Progenitor cell of endocrine pancreas (in vitro differentiated cells): ENCODE measurements at places on chromosomes 5 and 9. TPM values are rescaled to one million over a fixed set of nuclear protein-coding genes. Genes with fewer than 3 reads are reported as not detected.

Gene IFNE
- total RNA-seq, result 2.5 and 3.6 TPM in 2 replicates

GRCh38 chr5:153504726-153505125 is 14.3 kb downstream of the GRIA1 start:
- no peak for DNase-seq

DNA sequence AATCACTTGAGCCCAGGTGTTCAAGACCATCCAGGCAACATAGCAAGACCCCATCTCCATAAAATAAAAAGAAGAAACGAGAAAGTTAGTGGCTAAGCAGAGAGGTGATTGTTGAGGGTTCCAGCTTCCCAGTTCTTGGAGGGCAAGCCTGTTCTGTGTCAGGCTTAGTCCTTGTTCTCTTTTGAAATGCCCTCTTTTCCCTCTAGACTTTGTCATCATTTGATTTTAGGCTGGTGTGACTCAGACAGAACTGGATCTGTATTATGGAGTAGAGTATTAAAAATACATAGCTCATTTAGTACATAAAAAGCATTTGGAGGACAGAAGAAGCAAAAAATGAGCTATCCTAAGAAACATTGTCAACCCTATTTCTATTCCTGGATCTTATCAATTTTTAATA is 159.4 kb downstream of the CD180 start:
- no peak for DNase-seq

DNA sequence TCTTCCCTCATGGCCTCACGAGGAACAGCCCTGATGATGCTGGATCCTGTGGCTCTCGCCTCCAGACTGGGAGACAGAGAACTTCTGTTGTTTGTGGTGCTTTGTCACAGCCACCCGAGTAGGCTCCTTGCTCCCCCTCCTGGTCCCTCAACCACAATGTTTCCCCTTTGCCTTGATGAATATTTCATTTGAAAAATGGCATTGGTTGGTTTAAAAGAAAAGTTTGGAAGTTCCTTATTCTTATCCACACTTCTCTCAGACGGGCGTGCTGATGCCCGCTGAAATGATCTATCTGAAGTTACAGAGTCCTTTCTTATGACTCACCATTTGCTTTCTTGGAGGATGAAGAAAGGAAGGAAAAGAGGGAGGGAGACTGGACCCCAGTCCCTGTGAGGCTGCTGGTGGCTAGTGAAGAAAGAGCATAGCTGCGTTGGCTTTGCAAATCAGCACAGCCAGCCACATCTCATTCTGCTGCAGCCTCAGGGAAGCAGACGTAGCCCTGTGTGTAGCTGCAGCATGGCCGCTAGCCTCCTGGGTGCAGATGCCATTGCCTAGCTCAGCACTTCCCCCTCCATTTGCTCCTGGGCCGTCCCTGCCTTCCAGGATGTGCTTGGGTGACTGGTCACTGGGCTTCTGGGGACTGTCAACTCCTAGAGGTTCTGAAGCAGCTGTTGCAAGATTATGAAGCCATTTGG is 185.9 kb downstream of the ERCC6L2 start:
- DNase-seq, result no peak

- DNase-seq, result no peak
Measured at GRCh38 chr9:81080900-81081299, 608.4 kb downstream of the TLE1 start.

DNA sequence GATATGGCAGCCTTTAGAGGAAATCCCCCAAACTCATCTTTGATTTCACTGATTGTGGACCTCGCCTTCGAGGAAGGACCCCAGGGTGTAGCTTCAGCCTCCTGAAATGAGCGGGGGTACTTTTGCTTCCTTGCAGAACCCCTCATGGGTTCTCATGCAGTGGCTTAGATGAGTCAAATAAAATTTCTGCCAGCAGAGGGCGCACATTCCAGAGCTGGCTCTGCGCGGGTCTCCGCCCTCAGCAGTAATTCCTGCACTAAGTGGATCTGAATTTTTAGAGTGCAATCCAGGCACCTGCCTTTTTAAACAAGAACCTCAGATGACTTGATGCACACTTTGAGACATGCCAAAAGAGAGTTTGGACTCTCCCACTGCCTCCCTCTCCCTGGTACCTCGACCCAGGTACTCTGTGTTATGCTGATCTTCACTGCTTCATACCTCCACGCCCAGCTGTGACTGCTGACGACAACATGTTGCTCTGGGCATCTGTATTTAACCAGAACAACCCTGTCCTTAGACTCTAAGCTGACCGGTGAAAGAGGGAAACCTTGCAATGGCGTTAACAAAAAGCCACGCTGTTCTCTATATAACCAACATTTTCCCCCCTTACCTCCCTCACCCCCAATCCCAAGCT is 7.3 kb downstream of the EGFLAM start:
- DNase-seq, result peak; percentile 78

Gene TAF11L5
- not detected in 2 replicates for total RNA-seq

Gene BNC2
- total RNA-seq, result 1.0 and 1.6 TPM in 2 replicates

Gene MEF2C
- total RNA-seq, result 1.9 and 2.6 TPM in 2 replicates

Gene CANX
- total RNA-seq, result 571 and 574 TPM in 2 replicates

DNA sequence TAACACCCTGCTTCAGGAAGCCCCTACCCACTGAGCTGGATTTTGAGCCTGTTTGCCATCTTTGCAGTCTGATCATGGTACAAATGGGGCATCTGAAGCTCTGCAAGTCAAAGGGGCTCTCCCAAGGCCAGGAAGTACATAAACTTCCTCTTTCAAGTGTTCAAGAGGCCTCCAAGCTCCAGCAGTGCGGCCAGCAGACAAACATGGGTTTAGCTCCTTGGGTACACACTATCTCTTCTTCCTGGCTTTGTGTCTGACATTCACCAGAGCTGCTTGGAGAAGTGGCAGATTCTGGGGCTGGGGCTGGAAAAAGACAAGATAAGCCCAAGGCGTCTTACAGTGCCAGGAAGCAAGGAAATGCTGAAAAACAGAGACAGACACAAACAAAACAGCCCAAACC is 34.1 kb downstream of the LAMC3 start:
- DNase-seq, result no peak

DNA sequence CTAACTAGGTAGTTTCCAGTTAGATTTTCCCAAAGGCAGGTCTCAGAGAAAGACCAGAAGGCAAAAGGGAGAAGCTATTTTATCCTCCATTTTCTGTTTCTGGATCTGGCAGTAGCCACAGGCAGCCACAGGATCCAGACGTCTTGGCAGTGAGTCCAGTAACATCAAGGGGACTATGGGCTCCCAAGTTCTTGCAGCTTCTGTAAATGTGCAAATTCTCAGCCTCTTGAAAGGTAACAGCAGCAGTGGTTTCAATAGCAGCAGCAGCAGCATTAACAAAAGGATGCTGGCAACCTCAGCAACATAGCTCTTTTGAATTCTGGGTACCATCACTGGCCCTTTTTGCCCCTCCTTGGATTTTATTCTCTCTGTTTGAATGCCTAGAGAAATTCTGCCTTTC is 27.1 kb upstream of the IL33 start:
- no peak for DNase-seq

GRCh38 chr9:101376111-101376848 is 8.5 kb downstream of the BAAT start:
- DNase-seq, result no peak

DNA sequence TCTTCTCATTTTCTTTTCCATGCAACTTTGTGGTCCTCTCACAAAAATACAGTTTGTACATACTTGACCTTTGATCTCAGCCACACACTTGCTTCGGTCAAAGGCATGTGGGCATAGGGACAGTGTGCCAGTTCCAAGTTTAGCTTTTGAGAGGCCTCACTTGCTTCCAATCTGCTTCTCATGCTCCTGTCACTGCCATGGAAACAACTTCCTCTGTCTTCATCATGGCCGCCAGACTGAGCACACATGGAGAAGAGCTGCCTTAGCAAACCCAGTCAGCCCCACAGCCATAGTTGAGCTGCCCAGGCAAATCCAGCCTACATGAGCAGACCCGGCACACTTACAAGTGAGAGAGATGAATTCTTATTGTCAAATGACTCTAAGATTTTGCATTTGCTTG is 138.2 kb upstream of the TUSC1 start:
- no peak for DNase-seq

DNA sequence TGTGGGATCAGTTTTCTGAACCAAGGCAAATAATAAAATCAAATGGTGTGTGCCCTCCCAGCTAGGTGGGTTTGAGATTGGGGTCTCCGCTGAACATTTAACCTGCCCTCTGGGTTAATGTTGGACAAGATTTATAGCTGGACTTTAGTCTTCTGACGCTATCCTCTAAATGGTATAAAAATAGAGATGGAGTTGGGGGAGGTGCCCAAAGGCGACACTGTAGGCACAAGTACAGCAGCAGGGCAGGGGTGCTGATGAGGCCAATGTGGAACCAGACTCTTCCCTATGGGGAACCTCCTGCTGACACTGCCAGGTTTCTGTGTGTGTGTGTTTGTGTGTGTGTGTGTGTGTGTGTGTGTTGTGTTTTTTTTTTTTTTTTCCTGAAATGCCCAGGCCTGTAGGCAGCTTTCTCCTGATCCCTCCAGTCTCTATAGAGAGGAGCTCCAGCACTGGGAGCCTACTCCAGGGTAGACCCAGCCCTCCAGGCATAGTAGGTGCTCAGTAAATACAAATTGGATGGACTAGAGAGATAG is 37.9 kb downstream of the PCDH1 start:
- DNase-seq, result no peak

GRCh38 chr5:102818345-102818744 is 63.2 kb downstream of the PAM start:
- DNase-seq, result no peak

GRCh38 chr5:166992874-166993722 is 1298.3 kb upstream of the WWC1 start:
- DNase-seq, result no peak

DNA sequence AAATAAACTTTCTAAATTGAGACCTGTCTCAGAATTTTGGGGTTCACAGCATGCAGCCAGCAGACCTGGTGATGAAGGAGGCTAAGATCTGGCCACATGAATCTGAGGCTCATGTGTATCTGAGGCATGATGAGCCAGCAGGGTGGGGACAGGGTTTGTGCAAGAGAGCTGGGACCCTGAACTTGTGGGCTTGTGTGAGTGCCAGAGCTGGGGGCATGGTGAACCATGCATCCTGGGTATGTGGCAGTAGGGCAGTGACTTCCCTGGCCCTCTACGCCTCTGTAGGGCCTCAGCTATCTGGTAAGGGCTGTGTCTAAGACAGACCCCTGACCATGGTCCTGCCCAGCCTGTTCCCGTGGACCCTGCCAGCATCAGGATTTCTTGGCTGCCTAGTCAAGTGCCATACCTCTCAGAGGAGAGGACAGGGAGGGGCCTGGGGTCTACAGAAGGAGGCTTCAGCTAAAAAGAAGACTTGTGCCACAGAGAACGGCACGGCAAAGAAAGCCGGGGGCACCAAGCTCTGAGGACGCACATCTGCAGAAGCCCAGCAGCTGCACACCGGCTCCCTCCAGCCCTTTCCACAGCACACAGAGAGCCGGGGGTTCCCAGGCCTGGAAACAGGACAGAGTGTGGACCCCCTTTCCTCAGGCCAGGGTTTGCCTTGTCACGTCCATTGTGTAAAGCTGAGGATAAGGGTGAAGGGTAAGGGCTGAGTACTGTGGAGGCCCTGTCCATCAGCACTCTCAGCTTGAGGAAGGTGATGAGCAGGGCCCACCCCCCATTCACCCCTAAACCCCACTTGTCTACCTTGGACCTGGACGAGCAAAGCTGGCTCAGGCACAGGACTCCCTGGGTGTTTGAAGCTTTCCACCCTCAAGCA is 130.1 kb downstream of the MRPL36 start:
- DNase-seq, result no peak

DNA sequence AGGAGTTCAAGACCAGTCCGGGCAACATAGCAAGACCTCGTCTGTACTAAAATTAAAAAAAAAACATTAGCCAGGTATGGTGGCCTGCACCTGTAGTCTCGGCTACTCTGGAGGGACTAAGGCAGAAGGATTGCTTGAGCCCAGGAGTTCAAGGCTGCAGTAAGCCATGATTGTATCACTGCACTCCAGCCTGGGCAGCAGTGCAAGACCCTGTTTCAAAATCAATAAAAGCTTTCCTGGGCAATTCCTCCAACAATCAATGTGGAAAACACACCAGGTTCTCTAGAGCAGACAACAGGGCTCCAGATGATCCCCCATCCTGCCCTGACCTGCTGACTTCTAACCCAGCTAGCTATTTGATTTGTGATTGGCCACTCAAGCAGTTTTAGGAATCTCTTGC is 1.2 kb downstream of the AK8 start:
- no peak for DNase-seq

- DNase-seq, result no peak
Measured at GRCh38 chr9:127084076-127085039, 38.1 kb downstream of the ANGPTL2 start.

DNA sequence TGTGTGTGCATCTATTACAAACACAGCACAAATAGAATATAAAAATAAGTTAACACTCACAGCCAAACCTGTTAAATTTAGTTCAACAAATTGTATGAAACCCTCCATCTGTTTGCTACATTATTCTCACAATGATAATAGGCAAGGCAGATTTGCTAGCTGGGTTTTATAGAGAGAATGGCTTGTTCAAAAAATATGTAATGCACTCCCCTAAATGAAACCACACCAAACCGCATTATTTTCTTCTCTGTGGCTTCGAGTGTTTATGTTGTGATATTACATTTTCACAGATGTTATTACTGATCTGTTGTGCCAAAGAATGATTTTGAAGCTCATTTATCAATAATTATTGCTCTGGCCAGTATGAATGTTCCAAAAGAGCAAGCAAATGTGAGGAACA is 92.9 kb downstream of the SPATA31D1 start:
- no peak for DNase-seq

GRCh38 chr9:79858508-79858907 is 286.7 kb downstream of the TLE4 start:
- no peak for DNase-seq

GRCh38 chr5:131899686-131900085 is 45.8 kb downstream of the MEIKIN start:
- no peak for DNase-seq

Gene WDR38
- total RNA-seq, result not detected in 2 replicates

Gene PCDHA2
- total RNA-seq, result 5.6 and 5.9 TPM in 2 replicates

DNA sequence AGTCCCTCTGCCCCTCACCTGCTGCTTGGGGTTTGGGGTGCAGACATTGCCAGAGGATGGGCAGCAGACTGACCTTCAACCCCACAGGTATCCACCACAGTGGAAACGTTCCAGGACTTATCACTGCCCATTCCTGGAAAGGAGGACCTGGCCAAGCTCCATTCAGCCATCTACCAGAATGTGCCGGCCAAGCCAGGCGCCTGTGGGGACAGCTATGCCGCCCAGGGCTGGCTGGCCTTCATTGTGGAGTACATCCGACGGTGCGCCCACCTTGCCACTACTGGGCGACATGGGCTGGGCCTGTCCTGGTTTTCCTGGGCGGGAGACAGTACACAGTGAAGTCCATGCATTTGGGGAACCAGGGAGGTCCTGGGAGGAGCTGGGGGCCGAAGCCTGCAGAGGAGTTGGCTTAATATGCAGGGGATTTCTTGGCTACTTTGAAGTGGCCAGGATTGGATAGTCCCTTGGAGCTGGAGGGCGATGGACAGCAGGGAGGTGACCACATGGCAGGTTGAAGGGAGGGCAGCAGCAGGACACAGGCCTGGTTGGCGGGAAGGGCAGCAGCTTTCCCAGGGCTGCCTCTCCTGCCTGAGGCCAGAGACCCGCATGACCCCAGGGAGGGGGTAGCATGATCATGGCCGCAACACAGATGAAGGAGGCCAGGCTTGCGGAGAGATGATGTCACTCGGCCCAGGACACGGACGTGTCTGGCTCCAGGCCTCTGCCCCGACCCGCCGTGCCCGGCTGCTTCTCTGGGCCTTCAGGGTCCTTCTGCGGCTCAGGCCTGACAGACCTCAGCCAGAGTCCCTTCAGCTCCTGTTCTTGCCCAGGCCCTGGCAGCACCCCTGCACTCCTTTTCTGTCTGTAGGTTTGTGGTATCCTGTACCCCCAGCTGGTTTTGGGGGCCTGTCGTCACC is 34.6 kb downstream of the USP20 start:
- DNase-seq, result no peak

GRCh38 chr9:133788819-133789717 is 50.9 kb upstream of the SARDH start:
- no peak for DNase-seq

GRCh38 chr5:177304392-177305119 is 957 bp downstream of the PRELID1 start:
- no peak for DNase-seq
